ENCODE measurements at places on chromosomes 16 and 17.

GRCh38 chr16:53741546-53741945 is 37.6 kb downstream of the FTO start:
- no peak for DNase-seq

- DNase-seq = no peak
These were observed 540 bp downstream of the MFSD11 start for GRCh38 chr17:76738468-76738850.

DNA sequence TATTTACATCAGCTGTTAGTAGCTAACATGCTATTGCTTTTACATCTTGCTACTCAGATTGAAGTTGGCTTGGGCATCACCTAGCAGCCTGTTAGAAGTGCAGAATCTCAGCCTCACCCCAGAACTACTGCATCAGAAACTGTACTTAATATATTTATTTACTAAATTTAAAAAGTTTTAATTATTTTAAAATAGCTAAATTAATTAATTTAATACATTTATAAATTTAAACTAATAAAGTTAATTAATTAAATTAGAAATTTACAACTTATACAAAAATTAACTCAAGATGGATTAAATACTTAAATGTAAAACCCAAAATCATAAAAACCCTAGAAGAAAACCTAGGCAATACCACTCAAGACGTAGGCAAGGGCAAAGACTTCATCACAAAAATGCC is 38.9 kb upstream of the GNA13 start:
- DNase-seq = no peak

DNA sequence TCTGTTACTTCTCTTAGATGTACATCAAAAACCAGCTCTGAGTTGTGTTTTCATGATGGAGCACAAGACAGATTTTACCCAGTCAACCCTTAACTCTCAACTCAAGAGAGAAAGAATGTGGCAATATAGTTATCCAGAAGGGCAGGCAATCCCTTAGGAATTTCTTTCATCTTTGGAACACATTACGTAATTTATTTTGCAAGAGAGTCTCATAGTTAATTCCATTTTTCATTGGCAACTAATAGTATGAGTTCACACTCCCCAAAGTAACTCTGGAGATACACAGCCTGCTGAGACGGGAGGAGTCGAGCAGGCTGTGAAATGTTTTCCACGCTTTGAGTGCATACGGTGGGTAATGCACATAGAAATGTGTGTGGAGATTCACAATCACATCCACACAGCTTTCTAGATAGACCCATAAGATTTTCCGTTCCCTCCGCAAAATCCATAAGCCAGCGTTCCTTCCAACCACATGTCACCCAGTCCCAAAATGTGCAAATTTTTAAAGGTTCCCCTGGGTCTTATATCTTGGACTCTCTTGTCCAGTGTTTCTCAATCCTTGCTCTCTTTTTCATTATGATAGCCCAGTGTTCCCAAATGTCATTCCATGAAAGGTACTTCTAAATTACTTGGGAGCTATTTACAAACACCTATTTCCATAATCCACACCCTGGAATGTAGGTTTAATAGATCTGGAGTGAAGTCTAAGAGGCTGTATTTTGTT is 8.4 kb upstream of the CDRT4 start:
- no peak for DNase-seq

GRCh38 chr16:89388536-89388935 is 101.8 kb downstream of the ANKRD11 start:
- no peak for DNase-seq

- DNase-seq = no peak
These were observed 289.6 kb upstream of the ERCC4 start for GRCh38 chr16:13630374-13630773.

DNA sequence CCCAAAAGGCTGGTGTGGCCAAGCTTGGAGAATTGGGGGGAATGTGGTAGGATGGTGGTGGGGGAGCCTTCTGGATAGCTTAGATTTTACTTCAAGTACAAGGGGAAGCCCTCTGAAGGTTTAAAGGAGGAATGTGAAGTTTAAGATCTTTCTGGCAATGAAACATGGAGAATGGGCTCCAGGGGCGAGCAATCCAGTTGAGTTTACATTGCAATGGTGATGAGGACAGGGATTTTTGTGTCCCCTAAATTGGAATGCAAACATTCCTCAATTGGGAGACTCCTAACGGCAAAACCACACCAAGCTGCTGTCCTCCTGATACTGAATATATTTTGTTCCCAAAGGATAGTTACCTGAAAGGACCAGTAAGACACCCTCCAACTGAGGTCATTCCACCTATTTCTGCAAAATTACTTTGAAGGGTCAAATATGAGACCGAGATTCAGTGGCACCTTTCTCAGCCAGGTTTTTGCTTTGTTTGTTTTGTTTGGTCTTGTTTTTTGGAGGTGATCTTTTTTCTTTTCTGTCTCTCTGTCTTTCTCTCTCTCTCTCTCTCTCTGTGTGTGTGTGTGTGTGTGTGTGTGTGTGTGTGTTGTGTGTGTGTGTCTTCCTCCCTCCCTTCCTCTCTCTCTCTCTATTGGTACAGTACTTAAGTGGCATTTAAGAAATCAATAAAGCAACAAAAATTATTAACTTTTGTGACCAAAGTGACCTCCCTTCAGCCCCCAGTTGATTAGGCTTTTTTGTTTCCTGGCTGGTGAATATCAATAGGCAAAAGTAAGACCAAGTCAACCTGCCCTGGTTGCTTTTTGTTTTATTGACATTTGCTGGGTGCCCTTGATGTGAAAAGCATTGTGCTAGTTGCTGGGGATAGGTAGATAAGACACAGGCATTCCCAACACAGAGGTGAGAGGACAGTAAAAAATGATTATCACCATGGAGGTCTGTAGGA is 16.4 kb upstream of the TAT start:
- DNase-seq = no peak

GRCh38 chr16:35306915-35307314 is 1847.5 kb downstream of the TP53TG3F start:
- DNase-seq = no peak

DNA sequence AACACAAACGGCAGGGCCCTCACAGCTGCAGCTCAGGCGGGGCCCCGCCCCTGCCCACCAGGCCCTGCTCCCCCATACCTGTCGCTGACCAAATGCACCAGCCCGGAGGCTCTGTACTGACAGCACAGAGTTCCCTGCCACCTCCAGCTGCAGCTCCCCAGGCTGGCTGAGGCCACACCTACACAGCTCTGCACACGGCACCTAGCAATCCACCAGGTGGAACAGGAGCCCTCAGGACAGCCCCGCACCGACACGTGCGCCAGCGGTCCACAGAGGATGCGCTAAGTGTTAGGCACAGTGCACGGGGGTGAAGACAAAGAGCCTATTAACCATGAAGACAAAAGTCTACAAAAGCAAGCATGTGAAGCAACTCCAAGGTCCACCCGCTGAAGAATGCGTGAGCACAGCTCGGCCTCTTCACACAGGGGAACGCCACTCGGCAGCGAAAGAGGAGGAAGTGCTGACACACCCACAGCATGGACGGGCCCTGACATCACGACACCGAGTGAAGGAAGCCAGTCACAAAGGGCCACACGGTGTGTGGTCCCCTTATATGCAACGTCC is 5.4 kb downstream of the ZCCHC14 start:
- no peak for DNase-seq

DNA sequence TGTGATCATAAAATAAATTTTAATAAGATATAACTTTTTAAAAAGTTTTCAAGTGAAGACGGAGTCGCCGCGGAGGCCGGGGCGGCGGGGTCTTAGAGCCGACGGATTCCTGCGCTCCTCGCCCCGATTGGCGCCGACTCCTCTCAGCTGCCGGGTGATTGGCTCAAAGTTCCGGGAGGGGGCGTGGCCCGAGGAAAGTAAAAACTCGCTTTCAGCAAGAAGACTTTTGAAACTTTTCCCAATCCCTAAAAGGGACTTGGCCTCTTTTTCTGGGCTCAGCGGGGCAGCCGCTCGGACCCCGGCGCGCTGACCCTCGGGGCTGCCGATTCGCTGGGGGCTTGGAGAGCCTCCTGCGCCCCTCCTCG is at the start of gene FOXC2:
FOXC2 (plus strand) TSS at position 229 of the 365 bp plus-strand sequence. CDS start 507 bp downstream, outside the sequence.
- DNase-seq = no peak

DNA sequence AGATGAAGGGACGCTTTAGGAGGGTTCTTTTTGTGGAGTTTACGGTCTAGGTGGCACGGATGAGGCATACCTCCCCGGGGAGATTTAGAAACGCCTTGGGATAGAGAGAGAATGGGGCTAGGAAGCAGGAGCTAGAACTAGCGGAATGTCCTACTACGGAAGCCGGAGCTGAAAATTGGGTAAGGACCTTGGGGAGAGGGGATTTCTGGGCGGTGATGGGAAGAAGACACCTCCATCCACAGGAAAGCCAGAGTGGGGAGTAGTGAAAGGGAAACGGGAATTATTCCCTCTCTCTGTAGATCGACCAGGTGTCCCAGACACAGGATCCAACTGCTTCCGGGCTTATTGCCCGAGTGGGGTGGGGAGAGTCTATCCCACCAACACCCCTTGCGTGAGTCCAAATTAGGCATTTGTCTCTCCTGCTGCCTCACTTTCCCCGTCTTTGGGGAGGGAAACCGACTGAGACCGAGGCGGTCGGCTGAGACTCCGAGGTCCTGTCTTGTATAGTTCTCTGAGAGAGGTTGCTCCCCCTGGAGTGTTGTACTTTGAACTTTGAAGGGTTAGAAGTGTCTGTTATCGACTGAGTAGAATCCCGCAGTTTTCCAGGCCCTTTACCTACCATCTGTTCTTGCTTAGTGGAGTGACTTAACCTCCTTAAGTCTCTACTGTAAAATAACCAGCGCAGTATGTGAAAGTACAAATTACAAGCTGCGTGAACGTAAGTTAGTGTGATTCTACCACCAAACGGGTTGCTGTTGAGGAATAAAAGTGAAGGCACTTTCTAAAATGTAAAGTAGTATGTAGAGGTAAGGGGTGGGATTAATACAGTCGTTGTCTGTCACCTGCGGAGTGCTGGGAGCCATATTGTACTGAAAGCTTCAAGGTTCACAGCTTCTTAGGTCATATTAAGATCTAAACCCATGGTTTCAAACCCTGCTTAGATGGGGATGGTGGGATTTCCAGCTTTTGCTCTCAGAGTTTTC is 1.0 kb downstream of the RSPRY1 start:
- no peak for DNase-seq

DNA sequence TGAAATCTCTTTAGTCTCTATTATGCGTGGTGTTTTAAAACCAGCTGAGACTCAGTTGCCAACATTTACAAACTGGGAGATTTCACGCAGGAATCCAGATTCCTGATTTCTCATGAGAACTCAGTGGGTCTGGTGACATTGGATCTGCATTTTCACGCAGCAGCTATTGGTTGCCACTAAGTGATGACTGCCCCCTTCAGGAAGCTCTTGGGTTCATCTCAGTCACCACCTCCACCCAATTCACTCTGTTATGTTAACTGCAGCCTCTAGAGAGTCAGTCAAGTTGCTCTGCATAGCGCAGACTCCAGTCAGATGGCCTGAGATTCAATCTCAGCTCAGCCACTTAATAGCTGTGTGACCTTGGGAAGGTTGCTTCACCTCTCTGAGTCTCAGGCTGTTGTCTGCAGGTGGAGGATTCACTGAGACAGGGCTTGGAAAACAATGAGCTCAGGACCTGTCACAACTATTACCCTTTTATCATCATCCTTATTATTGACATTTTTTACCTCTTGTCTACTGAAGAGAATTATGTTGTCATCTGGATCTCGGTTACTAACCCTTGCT is 6.4 kb downstream of the SHISA9 start:
- no peak for DNase-seq

GRCh38 chr16:58459344-58460218 is 40.4 kb upstream of the NDRG4 start:
- DNase-seq = peak; percentile 39

DNA sequence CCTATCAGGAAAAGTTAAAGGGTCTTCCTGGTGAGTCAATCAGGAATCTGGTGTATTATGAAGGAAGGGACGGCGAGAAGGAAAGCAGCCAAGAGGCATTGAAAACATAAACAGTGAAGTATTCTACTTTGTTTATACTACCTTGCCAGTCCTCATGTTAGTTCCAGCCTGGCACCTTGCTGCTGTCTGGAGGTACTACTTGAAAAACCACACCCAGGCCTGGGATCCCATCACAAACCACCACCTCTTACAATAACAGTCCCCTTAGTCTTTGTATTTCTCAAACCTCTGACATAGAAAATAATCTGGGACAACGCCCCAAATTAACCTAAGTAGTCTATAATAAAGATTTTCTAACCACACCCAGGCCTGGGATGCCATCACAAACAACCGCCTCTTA is 676.7 kb upstream of the SOX9 start:
- DNase-seq = no peak

- DNase-seq = no peak
These were observed 246.7 kb downstream of the IRF8 start for GRCh38 chr16:86145669-86146068.

DNA sequence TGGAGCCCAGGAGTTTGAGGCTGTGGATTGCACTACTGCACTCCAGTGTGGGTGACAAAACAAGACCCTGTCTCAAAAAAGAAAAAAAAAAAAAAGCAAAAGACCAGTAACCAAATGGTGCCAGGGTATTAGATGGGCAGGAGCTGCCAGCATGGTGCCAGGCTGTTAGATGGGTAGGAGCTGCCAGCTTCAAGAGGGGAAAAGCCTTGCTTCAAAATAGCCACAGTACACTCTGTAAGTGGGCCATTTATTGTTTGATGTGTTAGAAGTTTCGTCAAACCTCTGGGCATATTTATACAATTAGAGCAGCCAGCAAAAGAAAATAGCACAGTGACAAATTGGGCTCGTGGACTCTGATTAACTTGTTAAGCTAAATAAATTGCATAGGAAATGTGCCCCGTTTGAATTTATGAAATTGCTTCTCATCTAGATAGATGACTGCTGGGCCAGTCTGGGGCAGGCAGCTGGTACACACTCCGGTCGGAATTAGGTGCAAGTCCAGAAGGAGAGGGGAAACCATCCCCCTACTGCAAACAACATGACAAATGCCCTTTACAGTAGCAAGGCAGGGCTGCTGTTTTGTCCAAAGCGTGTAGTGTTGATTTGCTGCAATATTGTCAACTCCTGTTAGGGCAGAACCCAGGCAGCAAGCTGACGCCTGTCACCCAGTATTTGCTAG is 126.3 kb upstream of the IRX3 start:
- no peak for DNase-seq

DNA sequence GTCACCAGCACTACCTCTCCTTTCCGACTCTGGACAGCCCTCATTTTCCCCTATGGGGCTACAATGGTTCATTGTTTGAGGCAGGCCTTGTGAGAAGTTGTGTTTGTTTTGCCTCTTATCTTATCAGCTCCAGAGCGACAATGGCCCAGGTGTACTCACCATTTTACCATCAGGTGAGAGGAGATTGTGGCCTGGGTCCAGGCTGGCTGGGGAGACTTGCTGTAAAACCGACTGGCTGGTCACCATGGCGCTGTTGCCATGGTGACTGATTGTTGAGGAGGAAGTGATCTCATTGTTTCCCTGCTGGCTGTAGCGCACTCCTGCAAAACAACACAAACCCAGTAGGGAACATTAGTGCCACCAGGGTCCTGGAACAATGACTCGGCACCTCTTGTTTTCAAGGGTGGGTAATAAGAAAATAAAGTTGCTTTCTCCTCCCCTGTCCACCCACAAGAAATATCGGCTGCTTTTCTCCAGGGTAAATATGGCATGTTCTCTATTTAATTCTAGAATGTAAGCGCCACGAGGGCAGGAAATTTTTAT is 34.4 kb downstream of the HNF1B start:
- no peak for DNase-seq

- DNase-seq = no peak
These were observed 37.7 kb downstream of the RNF135 start for GRCh38 chr17:31008374-31009041.

GRCh38 chr16:19382084-19382801 is 35.4 kb upstream of the TMC5 start:
- no peak for DNase-seq

GRCh38 chr16:675884-676564 is 553 bp downstream of the RHBDL1 start:
- DNase-seq = no peak

- DNase-seq = no peak
These were observed 1.2 kb downstream of the SRRM2 start for GRCh38 chr16:2753733-2754020.
